ENCODE measurements at places on chromosomes 11 and 22. TPM values are rescaled to one million over a fixed set of nuclear protein-coding genes. Genes with fewer than 3 reads are reported as not detected.

DNA sequence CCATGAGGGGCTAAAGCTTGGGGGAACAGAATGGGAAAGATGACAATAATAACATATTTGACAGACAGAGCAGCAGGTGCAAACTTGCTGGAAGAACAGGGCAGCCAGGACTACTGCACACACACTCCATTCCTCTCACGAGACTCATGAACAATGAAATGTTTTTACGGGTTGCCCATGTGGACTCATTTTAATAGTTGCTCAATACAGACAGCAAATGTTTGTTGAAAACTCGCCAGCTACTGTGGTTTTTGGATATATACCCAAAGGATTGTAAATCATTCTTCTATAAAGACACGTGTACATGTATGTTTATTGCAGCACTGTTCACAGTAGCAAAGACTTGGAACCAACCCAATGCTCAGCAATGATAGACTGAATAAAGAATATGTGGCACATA is 10.3 kb downstream of the SYT13 start:
- DNase-seq = no peak

GRCh38 chr22:24796056-24796455 is 10.0 kb upstream of the SGSM1 start:
- no peak for DNase-seq

DNA sequence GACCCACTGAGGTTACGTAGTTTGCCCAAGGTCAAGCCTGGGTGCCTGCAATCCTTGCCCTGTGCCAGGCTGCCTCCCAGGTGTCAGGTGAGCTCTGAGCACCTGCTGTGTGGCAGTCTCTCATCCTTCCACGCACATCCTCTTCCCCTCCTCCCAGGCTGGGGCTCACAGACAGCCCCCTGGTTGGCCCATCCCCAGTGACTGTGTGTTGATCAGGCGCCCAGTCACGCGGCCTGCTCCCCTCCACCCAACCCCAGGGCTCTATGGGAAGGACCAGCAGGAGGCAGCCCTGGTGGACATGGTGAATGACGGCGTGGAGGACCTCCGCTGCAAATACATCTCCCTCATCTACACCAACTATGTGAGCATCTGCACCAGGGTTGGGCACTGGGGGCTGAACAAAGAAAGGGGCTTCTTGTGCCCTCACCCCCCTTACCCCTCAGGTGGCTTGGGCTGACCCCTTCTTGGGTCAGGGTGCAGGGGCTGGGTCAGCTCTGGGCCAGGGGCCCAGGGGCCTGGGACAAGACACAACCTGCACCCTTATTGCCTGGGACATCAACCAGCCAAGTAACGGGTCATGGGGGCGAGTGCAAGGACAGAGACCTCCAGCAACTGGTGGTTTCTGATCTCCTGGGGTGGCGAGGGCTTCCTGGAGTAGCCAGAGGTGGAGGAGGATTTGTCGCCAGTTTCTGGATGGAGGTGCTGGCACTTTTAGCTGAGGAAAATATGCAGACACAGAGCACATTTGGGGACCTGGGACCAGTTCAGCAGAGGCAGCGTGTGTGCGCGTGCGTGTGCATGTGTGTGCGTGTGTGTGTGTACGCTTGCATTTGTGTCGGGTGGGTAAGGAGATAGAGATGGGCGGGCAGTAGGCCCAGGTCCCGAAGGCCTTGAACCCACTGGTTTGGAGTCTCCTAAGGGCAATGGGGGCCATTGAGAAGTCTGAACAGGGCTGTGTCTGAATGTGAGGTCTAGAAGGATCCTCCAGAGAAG is 1.6 kb downstream of the GSTP1 start:
- DNase-seq = no peak

DNA sequence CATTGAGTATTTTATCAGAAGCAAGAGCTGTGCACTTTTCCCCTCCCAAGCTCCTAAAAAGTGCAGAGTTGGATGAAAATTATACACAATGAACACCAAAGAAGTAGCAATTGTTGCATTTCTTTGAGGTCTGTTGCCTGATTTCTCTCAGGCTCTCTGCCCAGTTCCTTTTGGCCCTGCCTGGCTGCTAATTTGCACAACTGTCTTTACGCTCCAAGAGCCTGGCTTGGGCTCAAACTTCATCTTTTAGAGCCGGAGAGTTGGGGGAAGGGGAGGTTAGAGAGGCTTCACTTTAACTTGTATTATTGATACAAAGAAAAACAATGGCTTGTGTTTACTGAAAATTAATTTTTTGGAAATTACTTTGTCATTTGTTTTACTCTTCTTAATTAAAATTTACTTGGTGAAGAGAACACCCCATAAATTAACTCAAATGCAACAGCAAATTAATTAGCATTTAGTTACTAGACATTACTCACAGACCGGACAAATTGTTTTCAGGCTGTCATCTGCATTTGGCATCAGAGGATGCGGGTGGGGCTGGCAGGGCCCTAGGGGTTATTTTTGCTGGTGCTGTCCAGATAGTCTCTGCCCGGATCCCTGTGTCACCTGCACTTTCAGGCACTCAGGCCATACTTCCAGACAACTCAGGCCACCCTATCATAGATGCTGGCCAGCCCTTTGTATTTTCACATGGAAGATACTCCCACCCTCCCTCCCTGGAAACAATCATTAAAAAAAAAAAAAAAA is 407.3 kb downstream of the NXPE2 start:
- no peak for DNase-seq

DNA sequence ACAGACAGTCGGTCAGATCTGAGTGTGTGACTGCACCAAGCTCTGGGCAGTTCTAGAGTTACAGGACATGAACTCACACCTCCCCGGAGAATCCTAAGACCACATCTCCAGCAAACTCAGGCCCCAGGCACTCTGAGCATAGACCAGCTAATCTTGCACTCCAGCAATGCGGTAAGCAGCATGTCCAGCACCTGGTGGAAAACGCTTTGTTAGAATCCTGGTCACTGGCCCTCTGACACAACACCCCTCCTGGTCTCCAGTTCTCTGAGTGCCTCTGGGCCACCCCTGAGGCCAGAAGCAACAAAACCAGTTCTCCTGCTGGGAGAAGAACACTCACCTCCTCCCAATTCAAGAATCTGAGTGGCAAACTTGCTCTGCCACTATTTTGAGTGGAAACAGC is 82.7 kb upstream of the TMEM45B start:
- DNase-seq = peak; percentile 66

- no peak for DNase-seq
Measured at GRCh38 chr22:27456696-27457503, 344.7 kb downstream of the MN1 start.

GRCh38 chr11:61927501-61927900 is 10.1 kb upstream of the RAB3IL1 start:
- peak; percentile 17 for DNase-seq

DNA sequence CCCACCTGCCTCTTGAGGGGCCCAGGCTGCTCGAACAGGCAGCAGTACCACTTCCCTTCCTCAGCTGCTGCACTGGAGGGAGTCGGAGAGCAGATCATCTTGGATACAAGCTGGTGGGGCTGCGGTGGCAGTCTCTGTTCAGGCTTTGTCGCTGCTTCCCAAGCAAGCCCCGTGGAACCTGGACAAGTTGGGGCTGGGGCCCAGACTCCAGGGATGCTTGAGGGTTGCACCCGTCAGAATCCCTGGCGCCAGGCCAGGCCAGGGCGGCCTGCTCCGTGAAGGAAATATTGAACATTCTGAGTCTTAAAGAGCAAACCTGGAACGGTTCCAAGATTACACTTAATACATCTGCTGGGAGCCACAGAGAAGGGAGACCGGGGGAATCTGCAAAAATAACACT is 310.1 kb upstream of the SORL1-AS1 start:
- no peak for DNase-seq

DNA sequence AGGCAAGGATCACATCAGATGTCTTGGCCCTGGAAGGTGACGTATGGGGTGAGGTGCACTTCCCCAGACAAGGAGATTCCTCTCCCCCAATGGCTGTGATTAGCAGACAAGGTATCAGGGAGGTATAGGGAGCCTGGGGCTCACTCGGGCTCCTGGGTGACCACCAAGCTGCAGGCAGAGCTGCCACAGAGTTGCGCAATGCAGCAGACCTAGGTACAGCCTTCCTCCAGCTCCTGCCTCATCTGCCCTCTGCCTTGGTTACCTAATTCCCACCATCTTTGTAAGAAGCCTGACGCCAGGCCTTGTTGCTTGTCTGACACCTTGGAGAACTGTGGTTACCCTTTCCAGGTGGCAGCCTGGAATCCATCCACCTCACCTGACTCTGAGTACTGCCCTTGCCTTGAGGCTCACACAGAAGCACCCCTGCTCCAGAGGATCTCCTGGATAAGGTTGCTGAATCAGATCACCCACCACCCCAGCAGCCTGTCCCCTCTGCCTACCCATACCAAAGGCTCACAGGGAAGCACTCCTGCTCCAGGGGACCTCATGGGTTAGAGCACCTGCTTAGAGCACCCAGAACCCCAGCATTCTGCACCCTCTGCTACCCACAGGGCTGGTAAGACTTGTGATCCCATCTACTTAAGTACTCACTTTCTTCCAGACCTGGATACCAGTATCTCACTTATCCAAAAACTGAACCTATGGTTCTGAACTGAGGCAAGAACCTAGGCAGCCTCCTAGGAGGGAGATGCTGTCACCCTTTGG is 40.4 kb downstream of the GAB4 start:
- no peak for DNase-seq

DNA sequence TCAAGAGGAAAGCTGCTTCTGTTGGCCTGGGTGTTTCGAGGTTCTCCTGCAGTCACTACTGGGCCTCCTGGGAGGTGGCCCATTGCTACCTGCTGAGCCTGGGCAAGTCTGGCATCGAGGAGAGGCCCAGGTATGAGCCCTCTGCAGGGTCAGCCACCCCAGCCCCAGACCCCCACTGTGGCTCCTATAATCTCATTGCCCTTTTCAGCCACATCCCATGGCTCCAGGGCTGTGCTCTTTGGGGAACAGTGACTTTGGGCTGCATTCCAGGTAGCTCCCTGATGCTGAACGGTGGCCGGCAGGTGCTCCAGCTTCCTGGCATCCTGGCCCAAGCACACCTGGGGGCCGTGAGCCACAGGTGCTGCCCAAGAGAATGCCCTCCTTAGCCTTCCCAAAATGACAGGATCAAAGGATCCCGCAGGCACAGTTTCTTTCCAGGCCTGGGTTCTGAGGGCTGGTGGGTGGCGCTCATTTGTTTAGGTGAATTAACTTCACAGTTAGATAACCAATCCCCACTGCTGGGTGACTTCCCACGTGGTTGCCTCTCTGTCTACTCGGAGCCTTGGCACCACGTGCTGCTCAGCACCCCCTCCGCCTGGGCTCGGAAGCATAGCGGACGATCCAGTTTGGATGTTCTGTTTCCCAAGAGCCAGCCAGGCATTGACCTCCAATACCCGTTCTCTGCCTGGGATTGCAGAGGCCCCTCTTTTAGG is 97.4 kb downstream of the BCR start:
- no peak for DNase-seq

DNA sequence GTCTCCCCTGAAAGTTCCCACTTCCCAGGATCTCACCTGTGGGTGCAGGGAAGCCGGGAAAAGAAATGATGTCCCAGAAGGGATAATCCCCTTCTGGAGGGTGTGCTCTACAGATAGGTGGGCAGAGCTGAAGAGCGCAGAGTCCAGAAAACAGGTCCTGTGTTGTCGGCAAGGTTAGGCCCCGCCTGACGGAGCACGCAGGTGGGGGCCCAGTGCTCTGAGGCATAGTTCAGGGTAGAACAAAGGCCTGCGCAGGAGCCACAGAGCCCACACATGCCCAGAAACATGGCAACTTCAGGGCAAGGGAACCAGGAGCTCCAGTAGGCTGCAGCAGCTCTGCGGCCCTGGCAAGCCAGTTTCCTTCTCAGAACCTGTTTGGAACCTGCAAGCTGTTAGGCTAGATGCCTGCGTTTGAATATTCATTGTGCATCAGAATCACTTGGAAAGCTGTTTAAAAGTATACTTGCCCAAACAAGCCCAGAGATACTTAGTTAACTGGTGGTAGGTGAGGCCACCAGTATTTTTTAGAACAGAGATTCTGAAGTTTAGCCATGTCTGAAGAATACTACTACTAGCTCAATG is 386.6 kb downstream of the BUD13 start:
- DNase-seq = no peak

GRCh38 chr11:17543574-17544180 is 539 bp downstream of the USH1C start:
- no peak for DNase-seq

- no peak for DNase-seq
Measured at GRCh38 chr22:34878171-34878570, 187.8 kb upstream of the ISX start.

DNA sequence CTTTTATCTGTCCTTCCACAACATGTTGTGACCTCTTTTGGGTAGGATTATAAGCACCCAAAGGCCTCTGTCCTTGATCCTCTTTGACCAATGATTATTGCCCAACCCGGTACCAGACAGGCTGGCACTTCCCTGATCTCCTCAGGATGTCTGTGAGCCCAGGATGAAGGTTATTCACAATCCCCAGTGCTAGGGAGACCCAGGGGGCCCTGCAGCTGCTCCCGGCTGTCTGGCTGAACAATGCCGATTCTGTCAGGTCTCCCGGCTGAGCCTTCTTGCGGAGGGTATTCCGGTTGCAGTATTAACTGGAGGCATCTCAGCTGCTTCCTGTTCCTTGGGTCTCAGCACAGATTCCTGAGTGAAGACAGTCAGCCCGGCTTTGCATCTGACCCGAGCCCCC is 71.2 kb upstream of the CDON start:
- DNase-seq = no peak

- DNase-seq = no peak
Measured at GRCh38 chr11:126432065-126432461, 76.6 kb downstream of the ST3GAL4 start.

DNA sequence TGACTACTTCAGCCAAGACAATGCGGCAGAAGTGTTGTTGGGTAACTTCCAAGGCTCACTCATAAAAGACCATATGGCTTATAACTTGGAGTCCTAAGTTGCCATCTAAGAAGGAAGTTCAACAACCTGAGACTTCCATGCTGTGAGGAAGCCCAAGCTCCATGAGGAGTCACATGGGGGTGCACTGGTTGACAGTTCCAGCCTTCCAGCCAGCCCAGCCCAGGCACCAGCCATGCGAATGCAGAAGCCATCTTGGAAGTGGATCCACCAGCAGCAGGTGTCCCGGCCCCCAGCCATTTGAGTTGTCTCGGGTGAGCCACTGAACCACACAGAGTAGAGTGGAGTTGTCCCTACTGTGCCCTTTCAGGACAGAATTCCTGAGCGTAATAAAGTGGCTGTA is 32.8 kb upstream of the WNT7B start:
- no peak for DNase-seq

GRCh38 chr11:108718466-108718865 is 53.6 kb downstream of the DDX10 start:
- no peak for DNase-seq

DNA sequence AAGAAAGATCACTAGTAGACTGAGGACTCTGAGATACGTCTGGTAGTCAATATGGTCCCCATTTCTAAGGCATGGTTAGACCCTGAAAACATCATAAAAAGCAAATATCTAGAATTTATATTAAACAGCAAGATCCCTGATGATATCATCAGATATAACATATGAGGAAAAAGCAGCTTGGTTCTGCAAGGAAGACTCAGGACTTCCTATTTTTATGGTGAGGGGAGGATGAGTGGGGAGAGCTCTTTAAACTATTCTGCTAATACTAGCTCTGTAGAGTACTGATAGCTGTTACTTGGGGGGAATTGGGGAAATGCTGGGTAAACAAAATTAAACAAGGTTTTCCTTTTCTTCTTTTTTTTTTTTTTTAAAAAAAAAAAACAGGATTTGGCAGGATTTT is 235.8 kb downstream of the SWAP70 start:
- no peak for DNase-seq

GRCh38 chr11:9138612-9139579 is 47.5 kb upstream of the SCUBE2 start:
- no peak for DNase-seq

MYBPC3 gene
- not detected for total RNA-seq

CABP4 gene
- not detected for total RNA-seq

PVALB gene
- not detected for total RNA-seq

TSPAN32 gene
- 0.76 TPM for total RNA-seq

ROBO4 gene
- total RNA-seq = not detected

KCNJ1 gene
- not detected for total RNA-seq

All from osteocyte (in vitro differentiated cells).